ENCODE measurements at places on chromosomes 2 and 18.

DNA sequence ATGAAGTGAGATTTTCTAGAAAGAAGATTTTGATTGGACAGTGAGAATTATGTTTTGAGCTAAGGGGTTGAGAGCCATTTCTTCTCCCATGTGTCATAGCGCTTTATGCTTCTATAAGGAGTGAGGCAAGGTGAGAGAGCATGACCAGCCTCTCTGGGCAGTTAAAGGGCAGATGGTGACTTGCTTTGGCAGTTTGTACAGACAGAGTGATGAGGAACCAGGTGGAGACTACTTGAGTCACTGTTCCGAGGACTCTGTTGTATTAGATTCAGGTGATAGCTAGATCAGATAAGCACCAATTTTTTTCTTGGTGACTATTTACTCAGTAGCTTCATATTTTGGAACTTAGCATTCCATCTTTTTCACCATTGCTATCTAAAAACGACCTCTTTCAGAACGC is 4.5 kb downstream of the CRIM1 start:
- no peak for DNase-seq

GRCh38 chr18:58891776-58892175 is 27.1 kb downstream of the ZNF532 start:
- DNase-seq = no peak

DNA sequence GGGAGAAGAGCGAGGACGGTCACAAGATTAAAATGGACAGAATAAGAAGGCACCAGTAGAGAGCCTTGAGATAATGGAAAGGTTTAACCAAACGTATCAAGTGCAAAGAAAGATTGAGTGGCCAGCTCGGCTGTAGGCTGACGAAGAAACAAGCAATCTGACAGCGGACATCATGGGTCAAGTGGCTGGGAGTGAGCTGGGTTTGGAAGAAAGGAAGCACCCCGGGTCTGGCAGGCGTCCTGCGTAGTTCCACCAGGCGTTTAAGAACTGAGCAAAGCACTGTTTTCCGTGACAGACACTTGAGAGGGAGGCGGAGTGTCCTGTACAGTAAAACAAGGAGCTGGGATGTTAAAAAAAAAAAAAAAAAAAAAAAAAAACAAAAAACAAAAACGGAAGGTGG is 27.1 kb downstream of the DAPL1 start:
- no peak for DNase-seq

DNA sequence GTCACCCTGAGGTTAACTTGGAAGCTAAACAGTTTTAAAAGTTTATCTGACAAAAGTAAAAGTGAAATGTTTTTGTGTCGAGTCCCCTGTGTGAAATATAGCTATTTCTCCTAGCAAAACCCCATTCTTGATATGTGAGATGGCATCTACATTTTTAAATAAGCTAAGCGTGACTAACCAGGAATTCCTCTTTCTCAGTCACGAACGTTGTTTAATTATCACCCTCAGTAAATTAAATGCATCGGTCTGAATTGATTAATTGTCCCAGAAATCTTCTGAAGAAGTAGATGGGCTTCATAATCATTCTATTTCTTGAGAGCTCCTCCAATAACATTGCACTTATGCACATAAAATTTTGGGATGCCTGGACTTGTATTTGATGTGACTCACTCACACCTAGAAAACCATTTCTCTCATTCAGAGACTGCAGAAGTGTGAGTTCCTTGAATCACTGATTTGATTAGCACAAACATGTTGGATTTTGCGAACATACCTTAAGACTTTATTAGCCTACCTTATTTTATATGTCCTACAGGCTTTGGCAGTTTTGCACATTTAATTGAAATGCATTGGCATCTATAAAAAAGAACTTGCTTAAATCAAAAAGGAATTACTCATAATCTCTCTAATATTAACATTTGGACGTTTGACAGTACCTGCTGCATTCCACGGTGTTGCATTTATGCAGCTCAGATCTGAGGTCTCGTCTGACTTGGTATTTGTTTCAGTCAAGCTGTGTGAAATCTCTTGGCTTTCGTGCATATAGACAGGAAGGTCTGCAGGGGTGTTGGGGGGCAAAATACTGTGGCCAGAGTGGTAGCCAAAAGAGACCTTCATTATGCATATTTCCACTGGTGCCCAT is 475.2 kb downstream of the EPHA4 start:
- no peak for DNase-seq

GRCh38 chr2:65550246-65550645 is 117.8 kb upstream of the SPRED2 start:
- DNase-seq = no peak

DNA sequence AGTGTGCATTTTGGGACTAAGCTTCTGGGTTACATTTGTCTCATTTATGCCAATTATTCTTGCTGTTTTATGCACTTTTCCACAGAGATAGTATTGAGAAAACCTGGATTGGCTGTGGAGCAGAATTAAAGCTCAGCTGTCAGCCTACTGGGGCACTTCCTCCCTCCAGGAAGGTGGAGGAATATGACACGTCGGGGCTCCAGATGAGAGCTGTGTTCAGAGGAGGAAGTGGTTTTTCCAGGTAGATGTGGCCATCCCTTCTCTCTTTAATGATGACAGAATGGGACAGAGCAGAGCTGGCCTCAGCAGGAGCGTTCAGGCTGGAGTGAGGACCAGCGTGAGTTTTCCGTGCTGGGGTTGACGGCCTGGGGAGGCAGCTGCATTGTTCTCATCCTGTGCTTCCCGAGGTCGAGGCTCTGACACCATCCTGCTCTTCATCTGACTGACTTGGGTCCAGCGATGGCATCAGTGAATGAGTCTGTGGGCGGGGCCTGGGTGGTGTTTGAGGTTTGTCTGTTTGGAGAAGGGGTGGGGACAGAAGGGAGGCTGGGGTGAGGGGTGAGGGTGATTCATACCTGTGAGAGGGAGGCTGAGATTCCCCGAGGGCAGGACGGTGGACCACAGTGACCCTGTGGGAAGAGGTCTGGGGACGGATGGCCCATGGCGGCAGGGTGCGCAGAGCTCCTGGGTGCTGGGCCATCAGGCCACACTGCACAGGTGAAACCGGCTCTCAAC is 207.0 kb downstream of the LDLRAD4 start:
- peak; percentile 17 for DNase-seq

DNA sequence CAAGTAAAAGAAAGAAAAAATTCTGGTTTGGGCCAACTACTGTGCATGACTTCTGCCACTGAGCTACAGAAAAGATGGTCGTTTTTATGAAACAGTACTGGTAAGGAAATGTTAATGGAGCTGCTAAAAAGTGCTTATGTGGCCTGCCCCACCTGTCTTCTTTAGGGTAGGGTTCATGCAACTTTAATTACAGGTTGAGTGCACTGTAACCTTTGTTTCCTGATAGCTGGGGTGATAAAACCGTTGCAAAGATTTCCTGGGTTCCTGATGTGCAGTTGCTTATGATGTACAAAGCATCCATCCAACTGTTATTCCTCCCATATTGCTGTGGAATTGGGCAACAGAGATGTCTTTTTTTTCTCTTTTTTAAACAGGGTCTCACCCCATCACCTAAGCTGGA is 34.3 kb upstream of the PUM2 start:
- DNase-seq = no peak

DNA sequence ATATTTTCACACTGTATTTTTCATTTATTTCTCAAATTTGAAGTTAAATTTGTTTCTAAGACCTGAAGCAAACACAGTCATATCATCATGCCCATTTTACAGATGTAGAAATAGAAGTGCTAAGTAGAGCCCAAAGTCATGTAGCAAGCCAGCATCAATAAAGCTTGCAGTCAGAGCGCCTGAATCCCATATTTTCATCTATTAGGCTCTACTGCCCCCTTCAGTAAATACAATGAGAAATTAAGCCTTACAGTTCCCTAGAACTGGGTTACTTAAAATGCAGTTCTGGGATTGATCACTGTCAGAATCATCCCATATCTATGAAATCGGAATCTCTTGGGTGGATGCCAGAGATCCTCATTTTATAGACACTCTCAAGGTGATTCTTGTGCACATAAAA is 419.9 kb downstream of the TGIF1 start:
- DNase-seq = no peak

DNA sequence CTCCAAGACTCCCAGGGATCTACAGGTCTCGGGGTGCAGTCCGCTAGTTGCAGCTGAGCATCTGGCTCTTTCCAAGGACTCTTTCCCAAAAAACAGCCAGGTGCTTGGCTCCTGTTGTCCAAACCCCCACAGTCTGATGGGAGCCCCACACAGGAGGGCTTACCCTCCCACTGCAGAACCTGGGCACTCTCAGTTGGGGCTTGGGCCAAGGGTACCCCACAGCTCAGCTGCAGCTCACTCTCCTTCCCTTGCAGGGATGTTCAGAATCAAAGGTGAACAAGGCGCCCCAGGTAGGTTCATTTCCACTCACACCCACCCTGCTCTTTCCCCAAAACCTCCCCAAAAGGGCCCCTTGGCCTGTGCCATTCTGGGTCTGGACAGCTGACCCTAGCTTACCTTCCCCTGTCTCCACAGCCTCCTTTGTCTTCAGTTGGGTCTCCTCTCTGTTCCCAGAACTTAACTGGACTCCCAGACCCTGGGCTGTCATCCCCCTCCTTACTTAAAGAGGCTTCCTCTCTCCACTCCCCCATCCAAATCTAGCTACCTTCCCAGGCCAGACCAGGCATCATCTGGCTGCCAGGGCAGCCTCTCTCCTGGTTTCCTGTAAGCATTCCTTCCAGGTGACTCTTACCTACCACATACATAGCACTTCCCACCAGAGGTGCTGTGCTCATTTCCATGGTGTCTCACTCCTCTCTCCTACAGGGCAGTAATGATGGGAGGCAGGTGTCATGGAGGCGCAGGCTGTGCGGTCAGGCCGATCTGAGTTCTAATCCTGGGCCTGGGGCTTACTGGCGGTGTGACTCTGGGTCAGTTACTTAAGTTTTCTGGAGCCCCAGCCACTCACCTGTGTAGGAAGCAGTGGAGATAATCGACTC is 29.5 kb downstream of the MARCO start:
- no peak for DNase-seq

DNA sequence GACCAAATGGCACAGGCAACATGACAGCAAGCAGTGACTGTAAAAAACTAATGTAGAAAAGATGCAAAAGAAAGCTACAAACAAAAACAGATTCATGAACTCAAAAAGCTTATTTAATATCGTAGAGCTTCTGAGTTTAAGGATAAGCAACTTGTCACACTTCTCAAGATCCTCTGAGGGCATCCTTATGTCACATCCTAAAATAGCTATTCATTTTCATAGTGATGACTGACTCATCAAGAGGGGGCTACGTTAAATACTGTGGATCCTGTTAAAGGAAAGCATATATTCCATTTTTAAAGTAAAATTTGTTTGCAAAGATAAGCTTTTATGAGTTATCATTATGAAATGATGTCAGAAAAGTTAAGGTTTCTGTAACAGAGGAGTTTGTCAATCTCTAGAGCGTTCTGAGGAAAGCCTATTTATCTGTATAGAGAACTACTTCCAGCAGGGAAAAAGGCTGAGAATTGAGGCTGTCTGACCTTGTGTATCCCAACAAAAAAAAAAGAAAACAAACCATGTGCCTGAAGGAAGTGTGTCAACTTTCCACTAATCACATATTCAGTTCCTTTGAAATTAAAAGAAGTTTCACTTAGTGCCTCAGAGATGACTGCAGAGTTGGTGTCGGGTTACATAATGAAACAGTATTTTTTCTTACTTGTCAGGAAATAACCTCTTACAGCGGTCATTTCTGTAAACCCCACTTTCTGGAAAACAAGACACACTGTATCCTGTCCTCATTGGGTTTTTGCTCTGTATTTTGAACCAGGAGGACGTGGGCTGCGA is 115.5 kb downstream of the ESCO1 start:
- DNase-seq = no peak

GRCh38 chr2:207235621-207236020 is 69.9 kb upstream of the KLF7 start:
- DNase-seq = no peak

GRCh38 chr2:26978061-26978596 is 7.7 kb downstream of the MAPRE3 start:
- no peak for DNase-seq

GRCh38 chr18:48674758-48675351 is 136.0 kb downstream of the CTIF start:
- DNase-seq = no peak

DNA sequence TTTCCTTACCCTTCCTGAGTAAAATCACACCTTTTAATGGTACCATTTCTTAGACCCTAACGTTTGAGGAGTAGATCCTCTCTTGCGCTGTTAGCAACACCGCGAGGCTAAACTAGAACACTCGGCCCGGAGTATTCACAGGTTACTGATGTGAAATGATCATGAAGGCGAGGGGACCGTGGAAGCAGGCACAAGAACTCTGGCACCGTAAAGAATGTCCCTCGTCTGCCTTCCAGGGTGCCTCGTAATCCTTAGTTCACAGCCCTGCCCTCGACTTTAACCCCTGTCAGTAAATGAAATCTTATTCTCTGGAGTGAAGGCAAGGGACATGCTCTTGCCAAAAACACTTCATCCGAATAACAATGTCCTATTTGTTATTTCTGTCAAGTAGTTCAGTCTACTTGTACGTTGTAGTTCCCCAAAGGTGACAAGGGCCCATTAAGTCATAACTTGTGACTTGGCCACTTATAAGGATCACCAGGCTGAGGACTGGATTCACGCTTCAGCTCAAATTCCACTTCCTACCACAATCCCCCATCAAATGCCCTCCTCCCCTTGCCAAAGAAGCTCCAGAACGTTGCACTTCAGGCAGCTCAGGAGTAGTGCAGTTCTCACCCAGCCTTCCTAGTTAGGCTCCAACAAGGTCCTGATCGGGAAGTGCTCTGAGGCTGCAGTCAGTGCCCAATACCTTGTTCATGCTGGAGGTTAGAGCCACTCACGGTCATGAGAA is 43.3 kb upstream of the ITM2C start:
- DNase-seq = no peak

All from stimulated activated naive CD8-positive, alpha-beta T cell treated with anti-CD3 and anti-CD28 coated beads, Interleukin-15, Interleukin-2, amounts not matched to agents 100 U/mL and 50 U/mL, for 24 hours (primary cell).